ENCODE measurements at places on chromosomes 11 and 22. TPM values are rescaled to one million over a fixed set of nuclear protein-coding genes. Genes with fewer than 3 reads are reported as not detected.

APOC3 gene
- not detected for total RNA-seq

OR52A1 gene
- total RNA-seq = not detected

APOL5 gene
- total RNA-seq = not detected

INSC gene
- not detected for total RNA-seq

OR2AT4 gene
- total RNA-seq = not detected

DEFB131B gene
- not detected for total RNA-seq

PNPLA5 gene
- total RNA-seq = not detected

TCN1 gene
- total RNA-seq = not detected

DERL3 gene
- 14.8 TPM for total RNA-seq

OPCML gene
- not detected for total RNA-seq

PPFIBP2 gene
- 1.6 TPM for total RNA-seq

GAL3ST3 gene
- not detected for total RNA-seq

NXPE4 gene
- not detected for total RNA-seq

AP1B1 gene
- total RNA-seq = 83.7 TPM

HORMAD2 gene
- total RNA-seq = not detected

CD82 gene
- total RNA-seq = 469 TPM

DENND6B gene
- 1.4 TPM for total RNA-seq

PRR5L gene
- 52.3 TPM for total RNA-seq

NCAM1 gene
- total RNA-seq = not detected

UPB1 gene
- 0.12 TPM for total RNA-seq

TRIM77 gene
- not detected for total RNA-seq

IFITM10 gene
- total RNA-seq = 0.14 TPM

OR8G5 gene
- not detected for total RNA-seq

CCDC188 gene
- 0.14 TPM for total RNA-seq

INS gene
- not detected for total RNA-seq

OR52B4 gene
- total RNA-seq = not detected

OR10A4 gene
- not detected for total RNA-seq

CBL gene
- 36.4 TPM for total RNA-seq

C11orf24 gene
- total RNA-seq = 38.0 TPM

BTBD18 gene
- not detected for total RNA-seq

ALX4 gene
- total RNA-seq = not detected

TRAPPC4 gene
- 141 TPM for total RNA-seq

SLC22A12 gene
- total RNA-seq = not detected

Data from activated CD4-positive, alpha-beta T cell treated with anti-CD3 and anti-CD28 coated beads, Interleukin-2, amount 10 ng/mL, durations not matched to agents 24 days and 14 days (primary cell).